ENCODE measurements at places on chromosomes 1 and 21. TPM values are rescaled to one million over a fixed set of nuclear protein-coding genes. Genes with fewer than 3 reads are reported as not detected.

GRCh38 chr1:31574749-31575368 lies 1.5 kb upstream of the TINAGL1 start:
- peak; percentile 45 for DNase-seq

DNA sequence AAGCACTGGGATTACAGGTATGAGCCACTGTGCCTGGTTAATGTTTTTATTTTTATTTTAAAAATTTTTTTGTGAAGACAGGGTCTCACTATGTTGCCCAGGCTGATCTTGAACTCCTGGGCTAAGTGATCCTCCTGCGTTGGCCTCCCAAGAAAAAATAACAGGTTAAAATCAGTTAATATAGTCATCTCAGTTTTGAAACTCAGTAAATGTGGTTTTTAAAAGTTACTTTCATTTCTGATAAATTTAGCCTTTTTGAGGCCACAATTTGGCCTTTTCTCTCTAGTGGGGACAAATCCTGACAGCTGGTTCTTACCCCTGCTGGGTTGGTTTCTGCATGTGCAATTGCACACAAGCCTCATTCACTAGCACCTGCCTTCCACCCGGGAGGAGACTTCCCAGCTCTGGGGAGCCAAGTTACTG lies 13.3 kb downstream of the PMF1 start:
- DNase-seq = no peak

DNA sequence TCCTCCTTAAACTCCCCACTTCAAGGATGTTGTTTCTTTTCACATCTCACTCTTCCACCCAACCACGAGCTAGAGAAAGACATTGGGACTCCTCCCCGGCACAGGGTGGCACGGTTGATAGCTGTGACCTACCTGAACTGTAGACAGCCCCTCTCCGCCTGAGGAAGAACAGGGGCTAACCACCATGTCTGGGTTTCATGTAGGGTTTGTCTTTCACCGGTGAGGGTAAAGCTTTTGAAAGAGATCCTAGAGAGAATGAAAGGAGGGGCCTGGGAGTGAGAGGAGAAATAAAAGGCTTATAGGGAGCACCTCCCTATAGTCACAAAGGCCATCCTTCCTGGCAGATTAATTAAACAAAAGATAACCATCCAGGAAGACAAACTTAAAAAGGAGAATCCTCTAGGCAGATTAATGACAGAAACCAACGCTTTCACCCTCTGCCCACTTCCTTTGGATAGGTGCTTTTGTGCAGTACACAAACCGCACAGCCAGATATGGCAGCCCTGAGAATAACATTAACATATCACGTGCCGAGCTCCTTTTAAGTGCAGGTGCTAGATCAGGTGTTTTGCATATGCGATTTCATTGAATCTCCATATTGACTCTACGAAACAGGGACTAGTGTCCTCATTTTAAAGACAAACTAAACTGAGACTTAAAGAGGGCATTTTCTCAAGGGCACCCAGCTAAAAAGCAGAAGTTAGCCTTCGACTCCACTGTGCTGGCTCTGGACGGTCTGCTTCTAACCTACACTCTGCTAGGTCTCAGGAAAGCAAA lies 178.1 kb upstream of the RUNX1 start:
- no peak for DNase-seq

GRCh38 chr1:211613108-211613947 lies 34.4 kb upstream of the SLC30A1 start:
- DNase-seq = peak; percentile 99

DNA sequence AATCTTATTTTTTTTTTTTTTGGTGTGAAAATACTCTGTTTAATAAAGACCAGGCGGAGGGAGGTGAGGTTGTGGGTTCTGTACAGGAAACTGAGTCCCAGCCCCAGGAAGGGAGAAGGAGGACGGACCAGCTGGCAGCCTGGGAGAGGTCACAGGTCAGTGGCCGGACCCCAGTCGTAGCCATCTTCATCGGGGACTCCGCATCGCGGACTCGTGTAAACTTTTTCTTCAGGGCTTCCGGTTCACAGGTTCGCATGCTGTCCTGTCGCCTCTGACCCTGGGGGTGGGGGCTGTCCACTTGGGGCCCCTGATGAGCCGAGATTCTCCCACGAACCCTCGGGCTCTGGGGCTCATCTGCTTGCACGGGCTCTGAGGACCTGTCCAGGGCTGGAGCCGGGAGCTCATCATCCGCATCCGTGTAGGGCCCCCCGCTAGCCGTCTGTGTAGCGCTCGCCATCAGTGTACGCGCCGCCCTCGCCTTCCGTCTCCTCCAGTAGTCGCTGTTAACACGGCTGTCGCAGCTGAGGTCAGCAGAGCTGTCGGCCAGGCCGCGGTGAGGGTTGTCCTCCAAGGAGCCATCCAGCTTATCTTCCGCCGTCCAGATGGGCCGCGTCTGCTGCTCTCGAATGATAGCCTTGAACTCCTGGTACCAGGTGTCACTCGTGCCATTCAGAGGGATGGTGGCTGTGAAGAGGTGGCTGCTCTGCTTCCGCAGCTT lies 975.7 kb upstream of the PRMT6 start:
- peak; percentile 17 for DNase-seq

- peak; percentile 69 for DNase-seq
These were observed 132.3 kb downstream of the URB2 start for GRCh38 chr1:229758101-229759036.

- no peak for DNase-seq
These were observed 165.6 kb downstream of the NPHP4 start for GRCh38 chr1:5826601-5827000.

The NGF gene
- 27.1 TPM for total RNA-seq

The CKS1B gene
- total RNA-seq = 45.6 TPM

The IVL gene
- total RNA-seq = 1.1 TPM

The MRPL55 gene
- 57.5 TPM for total RNA-seq

The HTR6 gene
- not detected for total RNA-seq

Data from GM23248 (cell line).